ENCODE measurements at places on chromosomes 4 and X. TPM values are rescaled to one million over a fixed set of nuclear protein-coding genes. Genes with fewer than 3 reads are reported as not detected.

DNA sequence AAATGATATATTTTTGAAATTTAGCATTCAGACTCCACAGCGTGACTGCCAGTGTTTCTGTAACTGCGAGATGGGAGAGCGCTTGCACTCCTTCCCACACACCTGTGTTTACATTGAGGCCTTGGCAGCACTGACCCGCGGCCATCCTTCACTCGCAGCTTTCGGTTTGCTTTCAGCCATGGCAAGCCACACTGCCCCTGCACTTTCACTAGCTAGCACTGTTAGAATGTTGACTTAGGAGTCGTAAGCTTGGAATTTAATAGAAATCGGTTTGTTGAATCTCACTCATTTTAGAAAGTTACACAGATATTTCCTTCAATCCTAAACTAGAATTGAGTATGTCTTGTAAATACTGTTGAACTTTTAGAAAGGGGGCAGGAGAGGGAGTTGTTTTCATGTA is 136.2 kb downstream of the CFAP299 start:
- no peaks in the 10 kb centered on the region for H3K4me1 ChIP-seq
- DNase-seq: peak; percentile 78
- H3K36me3 ChIP-seq: no peaks in the 10 kb centered on the region
- H3K27me3 ChIP-seq: no peaks in the 10 kb centered on the region
- no peak overlapping the region for H3K4me3 ChIP-seq
- peak overlapping the region; percentile 61 for H3K27ac ChIP-seq

DNA sequence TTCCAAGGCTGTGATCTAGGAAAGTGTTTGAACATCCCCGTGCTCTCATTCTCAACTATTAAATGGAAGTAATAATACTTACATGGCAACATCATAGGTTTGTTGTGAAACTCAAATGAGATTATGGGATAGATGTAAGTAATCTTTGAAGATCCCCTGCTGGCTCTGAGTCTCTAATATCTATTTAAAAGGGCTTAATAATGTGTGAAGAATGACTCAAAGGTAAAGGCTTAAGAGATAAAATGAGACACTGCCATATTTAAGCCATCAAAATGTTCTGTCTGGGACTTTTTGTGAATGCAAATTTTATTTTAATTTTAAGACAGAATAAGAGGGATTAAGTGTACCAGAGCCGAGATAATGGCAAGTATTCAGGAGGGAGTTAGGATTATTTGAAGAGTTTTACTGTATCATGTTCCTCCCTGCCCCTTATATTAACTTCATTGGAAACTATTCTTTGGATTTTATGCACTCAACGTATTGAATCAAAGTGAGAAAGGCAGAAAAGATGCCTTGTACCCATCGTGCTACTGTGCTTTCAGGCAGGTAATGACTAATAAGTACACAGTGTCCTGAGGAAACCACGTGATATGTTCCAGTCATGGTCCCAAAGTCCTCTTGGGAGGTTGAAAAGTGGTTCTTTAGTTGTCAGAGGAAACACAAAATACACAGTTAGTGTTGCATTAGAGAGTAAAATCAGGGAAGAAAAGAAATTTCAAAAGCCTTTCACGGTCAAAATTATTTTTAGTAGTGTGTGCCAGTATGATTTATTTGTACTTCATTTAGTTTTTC is 192.4 kb downstream of the RBM46 start:
- H3K27ac ChIP-seq: peak overlapping the region; percentile 88
- H3K4me3 ChIP-seq: no peak overlapping the region
- H3K36me3 ChIP-seq: no peaks in the 10 kb centered on the region
- peak; percentile 45 for DNase-seq
- no peaks in the 10 kb centered on the region for H3K27me3 ChIP-seq
- H3K4me1 ChIP-seq: peaks cover 8% of the 10 kb centered on the region

Gene ERCC6L
- not detected for total RNA-seq

- H3K4me1 ChIP-seq: no peaks in the 10 kb centered on the region
- no peaks in the 10 kb centered on the region for H3K27me3 ChIP-seq
- DNase-seq: no peak
- H3K27ac ChIP-seq: no peak overlapping the region
- no peaks in the 10 kb centered on the region for H3K36me3 ChIP-seq
Observed at GRCh38 chr4:177546745-177547144, 104.5 kb upstream of the AGA start.

GRCh38 chr4:4852591-4853362 is 6.7 kb upstream of the MSX1 start:
- no peak overlapping the region for H3K27ac ChIP-seq
- peaks cover 31% of the 10 kb centered on the region for H3K27me3 ChIP-seq
- H3K36me3 ChIP-seq: no peaks in the 10 kb centered on the region
- H3K4me1 ChIP-seq: peaks cover 28% of the 10 kb centered on the region
- peak overlapping the region; percentile 8 for H3K4me3 ChIP-seq
- no peak for DNase-seq

- H3K4me3 ChIP-seq: no peak overlapping the region
- no peak overlapping the region for H3K27ac ChIP-seq
- H3K27me3 ChIP-seq: no peaks in the 10 kb centered on the region
- no peak for DNase-seq
Observed at GRCh38 chr4:99537674-99538073, 26.2 kb downstream of the TRMT10A start.

GRCh38 chr4:68490826-68491457 is 43.7 kb downstream of the TMPRSS11E start:
- no peaks in the 10 kb centered on the region for H3K27me3 ChIP-seq
- no peak overlapping the region for H3K4me3 ChIP-seq
- no peaks in the 10 kb centered on the region for H3K4me1 ChIP-seq
- no peak overlapping the region for H3K27ac ChIP-seq
- peak; percentile 5 for DNase-seq

Gene USP9X
- 101 TPM for total RNA-seq

DNA sequence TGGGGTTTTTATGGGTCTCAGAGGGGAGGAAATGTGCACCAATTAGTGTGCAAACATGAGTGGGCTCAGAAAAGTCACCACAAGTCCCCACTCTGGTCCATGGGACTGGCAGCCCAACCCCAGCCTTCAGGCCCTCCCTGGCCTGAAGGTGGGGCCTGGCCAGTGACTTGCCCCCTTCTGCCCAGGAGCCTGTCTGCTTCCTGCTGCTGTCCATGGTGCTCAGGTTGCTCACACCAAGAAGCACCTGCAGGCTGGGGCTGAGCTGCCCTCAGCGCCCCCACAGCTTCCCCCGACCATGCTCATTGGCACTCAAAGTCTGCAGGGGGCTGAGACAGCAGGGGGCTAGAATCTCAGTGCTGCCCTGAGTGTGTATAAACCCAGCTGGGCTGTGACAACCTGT is 30.6 kb upstream of the GC start:
- H3K4me1 ChIP-seq: no peaks in the 10 kb centered on the region
- DNase-seq: no peak
- H3K27me3 ChIP-seq: no peaks in the 10 kb centered on the region
- no peak overlapping the region for H3K27ac ChIP-seq

Gene DUX4
- not detected for total RNA-seq

DNA sequence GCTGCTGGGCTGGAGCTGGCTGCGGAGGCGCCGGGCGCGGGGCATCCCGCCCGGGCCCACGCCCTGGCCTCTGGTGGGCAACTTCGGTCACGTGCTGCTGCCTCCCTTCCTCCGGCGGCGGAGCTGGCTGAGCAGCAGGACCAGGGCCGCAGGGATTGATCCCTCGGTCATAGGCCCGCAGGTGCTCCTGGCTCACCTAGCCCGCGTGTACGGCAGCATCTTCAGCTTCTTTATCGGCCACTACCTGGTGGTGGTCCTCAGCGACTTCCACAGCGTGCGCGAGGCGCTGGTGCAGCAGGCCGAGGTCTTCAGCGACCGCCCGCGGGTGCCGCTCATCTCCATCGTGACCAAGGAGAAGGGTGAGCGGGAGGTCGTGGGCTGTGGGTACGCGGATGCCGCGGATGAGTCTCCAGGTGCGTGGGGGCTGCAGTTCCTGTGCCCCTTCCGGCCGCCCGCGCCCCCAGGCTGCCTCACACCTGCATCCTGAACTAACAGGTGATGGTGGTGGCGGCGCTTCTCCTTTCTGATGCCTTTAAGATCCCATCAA is 499 bp downstream of the CYP2U1 start:
- peak overlapping the region; percentile 71 for H3K4me3 ChIP-seq
- H3K27me3 ChIP-seq: no peaks in the 10 kb centered on the region
- H3K27ac ChIP-seq: peak overlapping the region; percentile 4
- no peak for DNase-seq

Gene RIBC1
- 3.0 TPM for total RNA-seq

GRCh38 chr4:101042847-101043246 is 304.5 kb downstream of the PPP3CA start:
- no peak for DNase-seq
- H3K4me1 ChIP-seq: no peaks in the 10 kb centered on the region
- H3K36me3 ChIP-seq: no peaks in the 10 kb centered on the region
- H3K27ac ChIP-seq: no peak overlapping the region
- H3K4me3 ChIP-seq: no peak overlapping the region

DNA sequence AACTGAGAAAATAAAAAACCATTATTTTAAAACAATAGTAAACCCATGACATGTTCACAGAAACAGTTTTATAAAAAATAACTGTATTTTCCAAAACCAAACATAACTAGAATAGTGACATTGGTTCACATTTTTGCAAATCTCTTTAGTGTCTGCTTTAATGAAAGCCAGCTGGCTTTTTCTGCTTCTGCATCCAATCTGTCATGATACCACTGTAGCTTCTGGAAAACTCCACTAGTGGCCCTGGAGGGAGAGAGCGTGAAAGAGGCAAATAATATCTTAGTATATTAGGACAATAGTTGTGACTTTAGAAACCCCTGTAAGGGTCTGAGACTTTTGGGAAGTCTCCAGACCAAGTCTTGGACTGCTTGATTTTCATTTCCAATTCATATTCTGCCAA is 31.1 kb downstream of the FGFBP1 start:
- no peaks in the 10 kb centered on the region for H3K27me3 ChIP-seq
- no peaks in the 10 kb centered on the region for H3K4me1 ChIP-seq
- no peak for DNase-seq
- no peaks in the 10 kb centered on the region for H3K36me3 ChIP-seq
- no peak overlapping the region for H3K4me3 ChIP-seq
- no peak overlapping the region for H3K27ac ChIP-seq

GRCh38 chrX:13474164-13474516 is 95.3 kb upstream of the EGFL6 start:
- no peak for DNase-seq
- H3K4me3 ChIP-seq: no peak overlapping the region
- peak overlapping the region; percentile 58 for H3K27ac ChIP-seq
- H3K27me3 ChIP-seq: no peaks in the 10 kb centered on the region

Gene NALF2
- 26.1 TPM for total RNA-seq

DNA sequence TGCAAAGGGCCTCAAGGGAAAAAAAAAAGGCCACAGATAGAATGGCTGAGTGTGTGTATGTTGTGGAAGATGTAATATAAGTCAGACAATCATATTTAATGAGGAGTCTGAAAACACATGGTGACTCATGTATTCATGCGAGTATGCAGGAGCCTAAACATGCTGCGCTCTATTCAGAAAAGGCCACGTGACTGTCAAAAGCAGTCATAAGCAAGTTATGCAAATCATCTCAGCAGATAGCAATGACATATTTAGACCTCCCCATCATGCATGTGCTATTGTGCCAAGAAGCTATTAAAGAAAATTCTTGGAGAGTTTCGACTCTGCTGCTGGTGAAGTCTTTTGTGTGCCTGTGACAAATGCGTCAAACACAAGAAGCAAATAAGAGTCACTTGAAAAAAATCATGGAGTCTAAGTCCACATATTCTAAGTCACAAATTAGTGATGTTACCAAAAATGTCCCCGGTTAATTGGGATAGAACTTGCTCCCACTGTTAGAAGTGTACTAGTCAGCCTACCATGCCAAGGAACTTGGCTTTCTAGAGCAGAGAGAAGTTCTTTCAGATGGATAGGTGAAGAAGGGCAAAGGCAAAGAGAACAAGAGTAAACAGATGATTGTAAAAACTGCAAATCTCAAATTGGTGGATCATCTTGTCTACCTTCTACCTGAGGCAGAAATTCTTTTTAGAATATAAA is 5.0 kb downstream of the LNX1 start:
- no peak for DNase-seq
- H3K4me1 ChIP-seq: peaks cover 35% of the 10 kb centered on the region
- no peaks in the 10 kb centered on the region for H3K36me3 ChIP-seq
- no peak overlapping the region for H3K27ac ChIP-seq
- no peak overlapping the region for H3K4me3 ChIP-seq
- H3K27me3 ChIP-seq: no peaks in the 10 kb centered on the region

Gene DDX3X
- total RNA-seq: 272 TPM

GRCh38 chr4:184643731-184644130 is 5.5 kb downstream of the CASP3 start:
- no peaks in the 10 kb centered on the region for H3K36me3 ChIP-seq
- peaks cover 10% of the 10 kb centered on the region for H3K4me1 ChIP-seq
- no peak for DNase-seq
- no peaks in the 10 kb centered on the region for H3K27me3 ChIP-seq
- H3K27ac ChIP-seq: no peak overlapping the region

Gene PLAC1
- not detected for total RNA-seq

Gene TLR1
- total RNA-seq: 6.5 TPM

Gene MAOA
- 333 TPM for total RNA-seq

DNA sequence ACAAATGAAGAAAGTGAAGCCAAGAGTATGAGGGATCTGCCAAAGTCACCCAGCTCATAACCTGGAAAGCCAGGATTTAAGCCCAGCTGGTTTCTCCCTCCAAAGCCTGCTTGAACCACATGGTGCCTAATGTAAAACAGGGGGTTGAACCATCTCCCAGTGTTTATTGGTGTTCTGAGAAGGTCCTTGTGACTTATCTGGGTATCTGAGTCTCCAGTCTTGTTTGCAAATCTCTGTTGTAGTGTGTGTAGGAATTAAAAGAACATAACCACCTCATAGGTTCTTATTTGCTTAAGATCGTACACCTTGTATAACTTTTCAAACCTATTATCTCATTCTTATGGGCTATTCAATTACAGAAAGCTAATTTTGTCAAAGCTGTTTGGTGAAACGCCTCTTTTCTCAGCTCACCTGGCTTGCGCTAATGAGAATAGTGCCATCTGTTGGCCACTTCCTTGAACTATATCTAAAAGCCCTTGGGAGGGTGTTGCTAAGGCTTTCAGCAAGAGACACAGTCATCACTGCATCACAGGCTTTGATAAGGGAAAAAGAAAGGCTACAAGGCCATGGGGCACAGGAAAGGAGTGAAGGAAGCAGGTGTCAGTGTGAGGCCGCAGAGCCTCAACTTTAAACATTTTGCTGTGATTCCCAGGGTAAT is 34.0 kb downstream of the ETDB start:
- no peak overlapping the region for H3K27ac ChIP-seq
- no peaks in the 10 kb centered on the region for H3K36me3 ChIP-seq
- no peaks in the 10 kb centered on the region for H3K4me1 ChIP-seq
- no peak for DNase-seq
- H3K4me3 ChIP-seq: no peak overlapping the region
- no peaks in the 10 kb centered on the region for H3K27me3 ChIP-seq

DNA sequence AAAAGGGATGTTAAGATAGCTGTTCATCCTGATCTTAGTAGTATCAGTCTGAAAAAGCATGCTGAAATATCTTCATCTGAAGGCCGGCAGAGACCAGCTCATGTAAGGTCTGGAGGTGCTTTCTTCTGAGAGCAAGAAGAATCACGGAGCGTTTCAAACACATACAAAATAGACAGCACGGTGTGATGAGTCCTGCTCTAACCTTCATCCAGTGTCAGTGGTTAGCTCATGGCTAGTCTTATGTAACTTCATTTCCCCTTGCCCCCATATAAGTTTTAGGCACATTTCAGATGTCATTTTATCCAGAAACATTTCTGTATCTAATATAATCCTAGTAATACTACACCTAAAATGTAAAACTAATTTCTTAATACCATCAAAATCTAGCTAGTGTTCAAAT is 27.8 kb downstream of the ADD1 start:
- peaks cover 4% of the 10 kb centered on the region for H3K4me1 ChIP-seq
- H3K27ac ChIP-seq: no peak overlapping the region
- no peaks in the 10 kb centered on the region for H3K27me3 ChIP-seq
- DNase-seq: no peak

Data from thyroid gland (tissue), 4 donors.